ENCODE measurements at places on chromosomes 7 and 10. TPM values are rescaled to one million over a fixed set of nuclear protein-coding genes. Genes with fewer than 3 reads are reported as not detected.

- DNase-seq, result no peak
These were observed 208.7 kb downstream of the CRPPA start for GRCh38 chr7:16212610-16213009.

- DNase-seq, result peak; percentile 56
These were observed 15.6 kb downstream of the ATG9B start for GRCh38 chr7:151008511-151009323.

- DNase-seq, result peak; percentile 75
These were observed 39.5 kb downstream of the NT5C2 start for GRCh38 chr10:103153302-103154197.

DNA sequence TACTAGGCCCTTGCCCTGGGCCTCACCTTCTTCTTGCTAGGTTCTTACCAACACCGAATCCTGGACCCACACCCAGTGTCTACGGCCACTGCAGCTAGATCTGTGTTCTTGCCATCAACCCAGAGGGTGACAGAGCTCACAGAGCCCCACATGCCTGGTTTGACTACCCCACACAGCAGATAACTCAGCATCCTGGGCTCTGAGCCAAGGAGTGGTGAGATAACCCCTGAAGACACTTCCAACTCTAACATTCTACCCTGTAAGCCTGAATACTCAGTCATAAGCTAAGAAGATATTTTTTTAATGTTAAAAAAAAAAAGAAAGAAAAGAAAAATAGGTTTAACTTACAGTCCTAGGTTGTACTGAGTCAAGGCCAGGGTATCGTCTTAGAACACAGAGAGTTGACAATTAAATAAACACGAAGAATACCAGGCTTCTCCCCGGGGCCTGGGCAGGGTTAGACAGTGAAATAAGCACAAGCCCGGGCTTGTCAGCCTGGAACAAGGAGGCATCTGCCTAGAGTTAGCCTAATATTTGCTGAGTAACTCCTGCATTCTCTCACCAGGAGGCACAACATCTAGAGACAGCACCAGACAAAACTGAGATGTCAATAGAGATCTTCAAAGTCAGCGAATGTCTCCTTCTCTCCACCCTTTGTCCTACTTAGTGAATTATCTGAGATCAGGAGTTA, 556.5 kb upstream of the LRRN3 start:
- DNase-seq, result no peak

- DNase-seq, result no peak
These were observed 42.3 kb upstream of the GNA12 start for GRCh38 chr7:2886391-2886790.

GRCh38 chr7:148894591-148894990, 10.5 kb upstream of the EZH2 start:
- DNase-seq, result no peak

DNA sequence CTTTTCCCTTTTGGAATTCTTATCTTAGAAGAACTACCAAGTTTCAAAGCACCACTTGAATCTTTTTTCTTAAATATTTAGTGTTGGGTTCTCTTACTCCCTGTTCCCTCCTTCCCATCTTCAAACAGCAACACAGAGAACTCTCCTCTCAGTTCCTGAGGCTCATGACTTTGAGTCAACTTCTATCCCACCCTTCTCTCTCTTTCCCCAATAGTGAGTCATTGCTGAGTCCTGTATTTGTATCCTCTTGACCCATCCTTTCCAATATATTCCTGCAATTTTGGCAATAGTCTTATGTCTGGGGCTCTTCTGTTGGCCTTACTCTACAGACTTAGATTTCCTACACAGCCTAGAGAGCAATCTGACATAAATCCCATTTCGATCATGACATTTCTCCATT, 20.8 kb upstream of the JCAD start:
- DNase-seq, result no peak

GRCh38 chr7:75958802-75959543, 35.4 kb downstream of the TMEM120A start:
- peak; percentile 5 for DNase-seq

- DNase-seq, result no peak
These were observed 4.2 kb upstream of the ACSL5 start for GRCh38 chr10:112369495-112370423.

DNA sequence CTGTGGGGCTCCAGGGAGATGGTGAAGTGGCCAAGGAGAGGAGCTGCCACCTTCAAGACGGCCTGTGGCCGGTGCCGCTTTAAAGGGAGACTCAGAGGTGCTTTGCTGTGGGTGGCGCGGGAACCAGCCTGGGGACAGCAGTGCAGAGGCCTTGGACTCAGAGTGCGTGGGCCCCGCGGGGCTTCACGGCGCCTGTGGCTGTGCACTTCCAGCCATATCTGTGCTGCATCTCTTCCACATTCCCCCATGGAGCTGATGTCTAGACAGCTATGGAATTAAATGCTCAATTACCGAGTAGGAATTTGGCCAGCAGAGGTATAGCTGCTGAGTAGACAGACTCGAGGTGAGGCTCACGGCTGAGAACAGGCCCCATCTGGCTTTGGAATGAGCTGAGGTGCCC, 41.7 kb downstream of the HTRA1 start:
- DNase-seq, result peak; percentile 56

DNA sequence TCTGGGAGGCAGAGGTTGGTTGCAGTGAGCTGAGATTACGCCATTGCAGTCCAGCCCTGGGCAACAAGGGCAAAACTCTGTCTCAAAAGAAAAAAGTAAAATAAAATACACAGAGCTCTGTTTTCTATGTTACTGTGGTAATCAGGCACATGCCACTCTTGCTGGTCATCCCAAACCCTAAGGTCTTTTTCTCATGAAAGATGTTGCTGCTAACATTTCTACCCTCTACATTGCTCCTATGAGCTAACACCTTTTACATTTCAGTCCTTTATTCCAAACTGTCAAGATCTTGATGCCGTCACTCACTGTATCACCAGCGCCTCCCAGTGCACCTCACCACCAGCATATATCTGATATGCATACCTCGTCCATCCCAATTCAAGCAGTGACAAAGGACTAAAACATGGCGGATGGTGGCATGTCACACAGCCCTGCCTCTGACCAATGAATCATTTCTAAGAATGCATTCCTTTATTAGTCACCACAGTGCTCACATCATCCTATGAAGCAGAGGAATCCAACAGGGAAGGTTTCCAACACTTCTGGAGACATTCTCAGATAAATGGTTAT, 4.3 kb downstream of the DAGLB start:
- DNase-seq, result no peak

GRCh38 chr10:33706191-33706590, 371.7 kb upstream of the NRP1 start:
- DNase-seq, result no peak

DNA sequence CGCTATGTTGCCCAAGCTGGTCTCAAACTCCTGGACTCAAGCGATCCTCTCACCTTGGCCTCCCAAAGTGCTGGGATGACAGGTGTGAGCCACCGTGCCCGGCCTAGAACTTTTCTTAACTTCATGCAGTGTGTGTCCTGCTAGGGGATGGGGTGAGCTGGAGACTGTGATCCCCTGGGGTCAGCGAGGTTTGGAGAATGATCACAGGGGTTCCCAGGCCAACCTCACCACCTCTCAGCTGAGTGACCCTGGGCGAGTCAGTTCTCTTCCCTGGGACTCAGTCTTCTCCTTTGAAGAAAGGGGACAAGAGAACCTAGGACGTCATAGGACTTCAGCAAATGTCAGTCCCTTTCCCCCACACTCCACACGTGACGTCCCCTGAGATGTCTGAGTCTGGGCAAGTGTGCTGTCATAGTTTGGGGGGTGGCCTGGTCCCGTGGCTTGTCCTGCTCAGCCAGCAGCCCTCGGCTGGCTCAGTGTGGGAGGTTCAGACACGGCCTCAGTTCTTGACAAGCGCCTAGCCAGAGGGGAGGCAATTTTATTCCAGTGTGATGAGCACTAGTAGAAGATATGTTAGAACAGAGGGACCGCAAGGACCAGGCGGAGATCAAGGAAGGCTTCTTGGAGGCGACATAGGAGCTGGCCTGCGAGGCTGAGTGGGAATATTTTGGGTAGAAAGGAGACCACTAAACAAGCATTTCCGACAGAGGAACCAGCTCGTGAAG, 43.3 kb upstream of the ELN start:
- no peak for DNase-seq

DNA sequence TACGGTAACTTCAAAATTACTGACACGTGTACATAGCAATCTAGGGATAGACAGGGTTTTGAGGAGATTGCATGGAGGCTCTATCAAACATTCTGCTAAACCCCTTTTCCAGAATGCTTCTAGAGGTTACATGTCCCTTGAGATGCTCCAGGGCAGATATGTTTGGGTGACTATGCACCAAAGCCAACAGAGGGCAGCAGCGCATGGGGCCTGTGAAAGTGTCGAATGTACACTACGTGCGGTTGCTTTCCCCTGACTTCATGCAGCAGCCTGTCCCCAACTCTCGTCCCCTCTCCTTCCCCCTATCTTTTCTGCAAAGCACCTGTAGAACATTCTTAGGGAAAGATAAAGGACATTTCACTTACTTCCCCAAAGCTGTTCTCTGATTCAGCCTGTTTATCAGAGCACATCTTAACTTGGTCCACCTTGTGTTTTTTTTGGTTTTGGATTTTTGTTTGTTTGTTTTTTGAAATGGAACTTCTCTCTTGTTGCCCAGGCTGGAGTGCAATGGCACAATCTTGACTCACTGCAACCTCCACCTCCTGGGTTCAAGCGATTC, 90.2 kb downstream of the UBE3C start:
- DNase-seq, result peak; percentile 5

GRCh38 chr7:68629-69028, 123.7 kb upstream of the FAM20C start:
- DNase-seq, result peak; percentile 24

DNA sequence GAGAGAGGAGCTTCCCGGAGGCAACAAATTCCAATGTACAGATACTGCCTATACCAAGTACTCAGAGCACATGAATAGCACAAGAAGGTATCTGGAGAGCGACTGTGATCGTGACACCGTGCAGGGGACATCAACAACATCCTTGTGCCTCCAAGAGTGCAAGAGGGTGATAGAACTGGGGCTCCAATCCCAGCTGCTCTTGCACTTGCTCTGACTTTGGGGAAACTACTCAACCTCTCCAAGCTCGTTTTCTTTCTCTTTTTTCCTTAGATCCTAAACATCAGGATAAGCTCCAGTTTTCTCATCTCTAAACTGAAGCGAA, 12.1 kb downstream of the RFC2 start:
- DNase-seq, result no peak

- no peak for DNase-seq
These were observed 380.9 kb upstream of the ADARB2 start for GRCh38 chr10:2118201-2118600.

GRCh38 chr10:132563485-132564248, 26.1 kb downstream of the INPP5A start:
- DNase-seq, result no peak

- no peak for DNase-seq
These were observed 5.8 kb downstream of the ZNF212 start for GRCh38 chr7:149245244-149245643.

- DNase-seq, result no peak
These were observed 142.8 kb upstream of the CALCR start for GRCh38 chr7:93717217-93717900.

DNA sequence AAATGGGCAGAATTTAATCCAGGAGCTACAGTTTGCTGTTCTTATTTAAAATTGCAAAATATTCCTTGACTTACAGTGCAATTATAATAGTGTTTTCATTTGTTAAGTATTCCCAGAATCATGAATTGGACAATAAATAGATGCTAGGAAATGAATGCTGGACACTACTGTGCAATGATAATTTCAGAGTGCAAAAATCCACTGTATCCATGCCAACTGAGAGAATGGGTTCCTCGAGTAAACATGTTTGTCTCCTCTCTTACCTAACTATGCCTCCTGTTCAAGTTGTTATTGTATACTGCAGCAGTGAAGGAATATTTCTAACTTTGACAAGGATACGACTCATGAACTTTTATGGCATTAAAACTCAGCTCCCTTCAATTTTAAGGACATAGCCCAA, 1396.3 kb downstream of the GATA3 start:
- no peak for DNase-seq

GRCh38 chr10:6006546-6006945, 29.2 kb upstream of the IL15RA start:
- DNase-seq, result no peak

DNA sequence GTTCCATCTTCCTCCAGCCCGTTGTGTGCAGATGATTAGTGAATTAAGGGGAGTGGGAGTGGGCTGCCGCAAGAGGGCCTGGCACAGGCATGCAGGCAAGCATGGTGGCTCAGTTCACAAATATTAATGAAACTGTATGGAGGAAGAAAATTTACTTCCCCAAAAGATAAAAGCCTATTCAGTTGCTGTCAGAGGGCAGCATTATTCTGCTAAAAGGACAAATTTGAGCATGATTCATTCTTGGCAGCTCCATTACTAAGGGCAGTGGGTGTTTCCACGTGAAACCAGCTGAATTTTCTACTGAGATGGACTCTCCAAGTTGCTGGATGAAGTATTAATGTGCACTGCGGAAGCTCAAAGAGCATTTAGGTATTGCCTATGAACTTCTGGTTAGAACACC, 90.9 kb upstream of the WDR11 start:
- no peak for DNase-seq

GRCh38 chr7:128456255-128456725, 612 bp downstream of the HILPDA start:
- DNase-seq, result no peak

GRCh38 chr7:98935811-98936210, 57.5 kb downstream of the TRRAP start:
- no peak for DNase-seq

- DNase-seq, result no peak
These were observed 18.2 kb downstream of the PODXL start for GRCh38 chr7:131538071-131538812.

DNA sequence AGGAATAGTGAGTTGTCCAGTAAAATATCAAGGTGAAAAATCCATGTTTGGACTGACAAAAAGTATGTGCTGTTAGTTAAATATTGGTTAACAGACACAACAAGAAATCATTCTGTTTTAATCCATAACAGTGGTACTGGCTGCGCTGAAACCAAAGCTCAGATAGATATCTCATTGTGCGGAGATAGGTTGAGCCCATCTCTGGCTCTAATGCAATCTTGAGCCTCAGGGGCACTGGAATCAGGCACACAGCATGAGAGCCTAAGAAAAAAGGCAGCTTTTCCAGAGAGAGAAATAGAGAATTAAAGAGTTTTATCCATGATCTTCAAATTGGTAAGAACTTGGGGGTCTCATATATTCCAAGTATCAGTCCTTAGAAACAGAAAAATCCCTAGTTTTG, 373.7 kb downstream of the HPSE2 start:
- DNase-seq, result no peak

GRCh38 chr10:14040787-14041631, 289.7 kb downstream of the FRMD4A start:
- no peak for DNase-seq

Gene C7orf33
- total RNA-seq, result not detected

Gene HOXA1
- total RNA-seq, result 0.60 TPM

Gene RADIL
- 6.2 TPM for total RNA-seq

Gene TEX47
- not detected for total RNA-seq

Gene SPACDR
- 0.41 TPM for total RNA-seq

Gene CBX3
- total RNA-seq, result 107 TPM

Gene GRM8
- total RNA-seq, result not detected

Gene DGKB
- total RNA-seq, result not detected

Gene HOXA4
- 7.6 TPM for total RNA-seq

Gene UNCX
- not detected for total RNA-seq

Gene MLXIPL
- 6.2 TPM for total RNA-seq

Gene CHRM2
- 0.63 TPM for total RNA-seq

Gene ITPRID1
- total RNA-seq, result 0.60 TPM

Gene MINPP1
- 19.5 TPM for total RNA-seq

Gene SPDYE16
- 0.26 TPM for total RNA-seq
